ENCODE measurements at places on chromosomes 2 and 18. TPM values are rescaled to one million over a fixed set of nuclear protein-coding genes. Genes with fewer than 3 reads are reported as not detected.

Gene IL36A
- polyA plus RNA-seq: not detected

Gene HOXD9
- polyA plus RNA-seq: 0.07 TPM

Gene PTPRN
- polyA plus RNA-seq: not detected

Gene OBSL1
- polyA plus RNA-seq: 14.2 TPM

Gene NETO1
- polyA plus RNA-seq: not detected

Gene VWA3B
- polyA plus RNA-seq: not detected

Gene DAW1
- not detected for polyA plus RNA-seq

Gene OXER1
- 7.5 TPM for polyA plus RNA-seq

Gene UGT1A10
- 0.08 TPM for polyA plus RNA-seq

Gene RAB1A
- 89.7 TPM for polyA plus RNA-seq

Gene PRSS56
- polyA plus RNA-seq: 0.02 TPM

Gene LRP2
- polyA plus RNA-seq: 0.47 TPM

Gene PXDN
- 4.2 TPM for polyA plus RNA-seq

Gene ZNF407
- polyA plus RNA-seq: 2.8 TPM

Gene CCDC150
- polyA plus RNA-seq: 0.78 TPM

Gene UPP2
- 9.0 TPM for polyA plus RNA-seq

Gene EGR4
- 0.02 TPM for polyA plus RNA-seq

Gene SLC30A3
- not detected for polyA plus RNA-seq

Gene GATA6
- 6.2 TPM for polyA plus RNA-seq

Gene PAX3
- polyA plus RNA-seq: not detected

Gene IL37
- polyA plus RNA-seq: not detected

Gene TFCP2L1
- 0.06 TPM for polyA plus RNA-seq

Gene POTEI
- not detected for polyA plus RNA-seq

Gene SERPINB13
- polyA plus RNA-seq: not detected

Gene SLC35F6
- polyA plus RNA-seq: 19.8 TPM

Gene EN1
- polyA plus RNA-seq: not detected

Gene KIF1A
- 0.03 TPM for polyA plus RNA-seq

Gene GKN1
- polyA plus RNA-seq: not detected

Gene CNNM3
- 15.2 TPM for polyA plus RNA-seq

Gene SERPINB4
- not detected for polyA plus RNA-seq

Gene ARHGEF4
- polyA plus RNA-seq: not detected

Gene HS1BP3
- 7.8 TPM for polyA plus RNA-seq

Gene PPP3R1
- polyA plus RNA-seq: 2.4 TPM

Gene TMEM198
- 0.74 TPM for polyA plus RNA-seq

Gene RPRM
- not detected for polyA plus RNA-seq

Gene THAP4
- polyA plus RNA-seq: 33.1 TPM

Gene DSC2
- 3.9 TPM for polyA plus RNA-seq

Gene NT5C1B
- 0.02 TPM for polyA plus RNA-seq

Gene SCYGR4
- not detected for polyA plus RNA-seq

Gene SERPINB10
- polyA plus RNA-seq: not detected

Gene CFAP53
- polyA plus RNA-seq: 0.14 TPM

Gene PLGLB2
- polyA plus RNA-seq: 347 TPM

Gene DOK6
- 0.33 TPM for polyA plus RNA-seq

Gene CIDEA
- polyA plus RNA-seq: not detected

All from liver (tissue), 10 donors.